Activated effector memory CD4-positive, alpha-beta T cell treated with anti-CD3 and anti-CD28 coated beads, Interleukin-2, amount 50 U/mL, for 16 hours (primary cell): ENCODE measurements at places on chromosomes 1 and 21.

GRCh38 chr1:228006786-228007048, at the start of gene WNT3A:
Gene WNT3A, plus strand, starts transcription at chr1:228006998. Its CDS starts 131 bp downstream, at chr1:228007129.
- DNase-seq = no peak

GRCh38 chr1:161801955-161802354, 35.8 kb downstream of the ATF6 start:
- no peak for DNase-seq

- no peak for DNase-seq
These were observed 17.0 kb downstream of the PADI2 start for GRCh38 chr1:17102232-17102631.

DNA sequence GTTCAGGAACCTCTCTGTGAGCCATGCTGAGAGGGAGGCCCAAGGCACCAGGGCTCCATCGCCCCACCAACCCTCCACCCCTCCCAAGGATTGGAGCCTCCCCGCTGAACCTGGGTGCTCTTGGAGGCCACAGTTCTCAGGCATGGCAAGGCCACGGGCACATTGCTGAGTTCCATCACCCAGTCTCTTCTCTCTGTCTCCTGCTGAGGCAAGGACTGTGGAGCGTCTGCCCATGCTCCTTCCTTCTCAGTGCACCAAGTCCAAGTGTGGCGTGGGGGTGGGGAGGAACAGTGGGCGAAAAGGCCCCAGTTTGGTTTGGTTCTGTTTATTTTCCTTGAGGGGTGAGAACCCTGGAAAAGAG, 2.8 kb upstream of the KNCN start:
- no peak for DNase-seq

DNA sequence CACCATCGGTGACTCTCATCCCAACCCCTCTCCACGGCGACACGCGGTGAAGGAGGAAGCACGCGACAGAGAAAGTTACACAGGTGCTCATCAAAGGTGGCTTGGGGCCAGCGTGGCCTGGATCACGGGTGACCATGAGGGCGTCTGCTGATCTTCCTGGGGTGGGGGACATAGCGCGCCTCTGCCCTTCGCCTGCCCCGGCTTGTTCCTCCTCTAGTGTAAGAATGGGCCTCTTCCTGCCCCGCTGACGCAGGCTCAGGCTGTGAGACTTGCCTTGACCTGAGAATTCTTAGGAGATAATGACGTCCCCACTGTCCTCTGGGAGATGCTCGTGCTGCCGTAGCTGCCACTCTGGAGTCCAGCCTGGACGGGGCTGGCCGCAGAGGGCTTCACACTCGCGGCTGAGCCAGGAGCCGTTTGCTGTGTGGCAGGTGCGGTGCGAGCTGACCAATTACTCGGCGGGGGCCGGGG, 39.0 kb upstream of the TMEM52 start:
- DNase-seq = no peak
